Brain microvascular endothelial cell (primary cell): ENCODE measurements at places on chromosomes 12 and 14.
A peak's percentile ranks its signal among the peaks of the same experiment; 100 is the strongest.

- DNase-seq: no peak
Measured at GRCh38 chr12:71312768-71313403, 126.7 kb upstream of the LGR5 start.

GRCh38 chr12:1972260-1972659 is 32.0 kb downstream of the DCP1B start:
- no peak for DNase-seq

GRCh38 chr12:66717036-66717673 is 38.3 kb upstream of the GRIP1 start:
- DNase-seq: no peak

GRCh38 chr14:61472011-61472672 is 150.8 kb downstream of the PRKCH start:
- peak; percentile 98 for DNase-seq

DNA sequence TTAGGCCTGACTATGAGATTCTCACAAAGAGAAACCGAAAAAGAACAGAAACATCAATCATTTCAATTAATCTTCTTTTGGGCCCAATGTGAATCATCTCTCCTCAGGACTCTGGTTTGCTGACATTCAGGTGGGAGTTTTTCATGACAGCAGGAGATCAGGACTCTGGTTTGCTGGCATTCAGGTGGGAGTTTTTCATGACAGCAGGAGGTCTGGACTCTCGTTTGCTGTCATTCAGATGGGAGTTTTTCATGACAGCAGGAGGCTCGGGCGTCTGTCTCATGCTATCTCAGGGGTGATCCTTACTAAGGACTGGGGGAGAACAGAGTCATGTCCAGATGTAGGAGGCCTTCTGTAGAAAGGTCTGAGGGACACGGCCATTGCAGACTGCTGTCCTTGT is 40.1 kb upstream of the PARP11 start:
- DNase-seq: no peak

DNA sequence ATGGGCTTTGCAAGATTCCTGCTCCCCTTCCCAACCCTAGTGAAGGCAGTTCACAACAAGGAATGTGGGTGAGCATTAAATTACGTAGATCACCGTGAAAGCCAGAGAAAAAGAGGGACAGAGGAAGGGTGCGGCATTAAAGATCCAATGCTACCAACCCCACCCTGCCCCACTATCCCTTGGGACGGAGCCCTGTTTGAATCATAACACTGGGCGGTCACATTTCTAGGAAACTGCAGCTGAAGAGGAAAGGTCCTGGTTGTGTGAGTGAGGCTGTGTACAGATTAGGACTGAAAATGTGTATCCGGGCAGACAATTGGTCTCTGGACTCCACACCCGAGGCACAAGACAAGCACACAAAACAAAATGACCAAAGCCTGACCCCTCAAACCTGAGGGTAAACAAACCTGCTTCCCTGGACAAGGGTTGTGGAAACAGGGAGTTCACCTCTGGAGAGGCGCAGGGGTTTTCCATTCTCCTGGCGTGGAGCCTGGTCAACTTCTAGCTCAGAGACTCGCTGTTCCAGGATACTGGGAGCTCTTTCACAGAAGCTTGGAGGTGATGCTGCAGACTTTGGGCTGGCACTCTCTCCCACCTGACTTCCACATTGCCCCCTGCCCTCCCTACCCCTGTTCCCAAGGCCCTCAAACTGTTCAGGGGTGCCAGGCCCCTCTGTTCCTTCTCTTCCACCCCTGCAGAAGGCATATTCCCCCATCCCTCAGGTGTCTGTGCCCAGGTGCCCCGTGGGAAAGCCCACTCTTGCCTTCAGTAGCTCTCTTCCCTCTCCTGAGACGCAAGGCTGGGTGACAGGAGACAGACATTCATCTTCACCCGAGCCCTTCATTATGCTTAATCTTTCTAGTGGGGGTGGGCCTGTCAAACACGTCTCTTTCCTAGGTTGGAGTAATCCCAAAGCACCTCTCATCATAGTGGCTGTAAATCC is 16.5 kb downstream of the NINJ2 start:
- no peak for DNase-seq

- DNase-seq: no peak
Measured at GRCh38 chr12:110619534-110619953, 5.6 kb downstream of the TCTN1 start.

DNA sequence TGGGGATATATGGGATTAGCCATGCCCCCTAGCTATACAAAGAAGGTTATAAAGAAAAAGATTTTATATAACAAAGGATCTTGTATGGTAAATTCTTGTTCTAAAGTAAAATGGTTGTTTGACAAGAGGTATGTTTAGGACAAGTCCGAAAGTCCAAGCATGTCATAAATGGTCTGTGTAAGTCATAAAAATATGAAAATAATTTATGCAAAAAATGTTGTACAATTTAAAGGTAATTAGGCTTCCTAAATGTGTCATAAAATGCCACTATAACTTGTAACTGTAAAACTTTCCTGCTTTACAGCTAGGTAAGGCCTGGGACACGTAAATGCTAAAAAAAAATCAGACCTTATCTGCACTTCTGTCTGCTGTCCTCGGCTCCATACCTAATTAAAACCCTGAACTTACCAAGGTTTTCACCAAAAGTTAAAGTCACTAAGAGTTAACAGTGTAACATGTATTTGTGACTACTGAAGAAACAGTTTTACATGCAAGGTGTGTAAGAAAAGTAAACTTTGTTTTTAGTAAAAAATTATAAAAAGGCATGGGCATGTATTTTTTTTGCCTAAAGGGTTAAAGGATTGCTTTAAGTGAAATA is 110.0 kb upstream of the RESF1 start:
- peak; percentile 11 for DNase-seq

GRCh38 chr14:29348504-29348903 is 579.1 kb downstream of the PRKD1 start:
- DNase-seq: no peak

DNA sequence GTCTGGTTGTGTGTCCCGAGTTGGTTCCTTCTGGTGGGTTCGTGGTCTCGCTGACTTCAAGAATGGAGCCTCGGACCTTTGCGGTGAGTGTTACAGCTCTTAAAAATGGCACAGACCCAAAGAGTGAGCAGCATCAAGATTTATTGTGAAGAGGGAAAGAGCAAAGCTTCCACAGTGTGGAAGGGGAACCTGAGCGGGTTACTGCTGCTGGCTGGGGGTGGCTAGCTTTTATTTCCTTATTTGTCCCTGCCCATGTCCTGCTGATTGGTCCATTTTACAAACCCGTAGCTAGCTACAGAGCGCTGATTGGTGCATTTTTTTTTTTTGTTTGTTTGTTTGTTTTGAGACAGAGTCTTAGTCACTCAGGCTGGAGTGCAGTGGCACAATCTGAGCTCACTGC is 29.3 kb downstream of the FGF6 start:
- no peak for DNase-seq

DNA sequence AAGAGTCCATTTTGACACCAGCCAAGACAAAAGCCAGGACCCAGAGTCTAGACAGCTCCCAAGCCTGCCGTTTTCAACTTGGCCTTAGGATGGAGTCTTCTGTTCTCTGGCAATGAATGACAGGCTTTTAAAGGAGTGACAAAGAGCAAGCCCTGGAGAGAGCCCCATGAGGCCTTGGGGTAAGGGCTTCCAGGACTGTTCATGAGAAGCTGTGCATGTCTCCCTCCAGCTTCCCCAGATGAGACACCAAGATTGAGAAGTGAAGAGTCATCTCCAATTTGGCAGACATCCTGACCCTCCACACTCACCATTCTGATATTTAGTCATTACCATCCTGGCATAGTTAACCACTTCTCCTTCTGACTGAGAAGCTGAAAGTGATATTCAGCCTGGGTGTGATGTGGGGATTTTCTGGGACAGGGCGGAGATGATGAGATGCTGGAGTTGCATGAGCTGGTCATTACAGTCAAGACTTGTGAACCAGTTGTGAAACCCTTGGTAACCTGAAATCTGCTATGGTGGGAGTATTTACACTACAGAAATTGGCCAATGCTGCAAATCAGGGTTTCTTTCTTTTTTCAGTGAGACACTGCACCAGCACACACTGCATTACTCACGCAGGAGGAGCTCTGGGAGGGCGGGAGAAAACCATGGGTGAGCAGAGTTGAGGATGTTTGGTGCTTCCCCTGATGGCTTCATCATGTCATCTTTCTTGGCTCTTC is 77.8 kb downstream of the VCPKMT start:
- DNase-seq: peak; percentile 87

- peak; percentile 75 for DNase-seq
Measured at GRCh38 chr14:65281991-65282895, 130.3 kb upstream of the FUT8 start.

- no peak for DNase-seq
Measured at GRCh38 chr14:77154421-77154820, 12.8 kb upstream of the ZDHHC22 start.

- DNase-seq: no peak
Measured at GRCh38 chr14:96752125-96752524, 45.1 kb upstream of the VRK1 start.

- peak; percentile 55 for DNase-seq
Measured at GRCh38 chr14:93012951-93013719, 90.2 kb downstream of the CHGA start.

DNA sequence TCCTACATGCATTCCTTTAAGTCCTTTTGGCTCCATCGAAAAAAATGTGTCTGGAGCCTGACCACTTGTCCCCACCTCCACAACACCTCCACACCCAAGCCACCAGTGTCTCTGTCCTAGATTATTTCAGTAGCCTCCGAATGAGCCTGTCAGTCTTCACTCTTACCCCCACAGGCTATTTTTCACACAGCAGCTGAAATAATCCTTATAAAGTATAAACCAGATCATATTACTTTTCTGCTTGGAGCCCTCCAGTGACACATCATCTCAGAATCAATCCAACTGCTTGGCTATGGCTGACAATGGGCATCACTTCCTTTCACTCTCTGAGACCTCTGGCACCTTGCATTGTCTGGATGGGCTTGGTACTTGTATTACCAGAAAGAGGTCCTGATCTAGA is 44.9 kb downstream of the BBS10 start:
- DNase-seq: peak; percentile 16

GRCh38 chr14:96747608-96748007 is 49.6 kb upstream of the VRK1 start:
- no peak for DNase-seq

- DNase-seq: no peak
Measured at GRCh38 chr12:81022531-81022930, 55.3 kb upstream of the ACSS3 start.

GRCh38 chr12:59833408-59833807 is 237.6 kb downstream of the SLC16A7 start:
- DNase-seq: no peak

GRCh38 chr12:30725739-30726138 is 29.0 kb downstream of the CAPRIN2 start:
- peak; percentile 50 for DNase-seq

GRCh38 chr14:71244341-71244740 is 337.1 kb downstream of the PCNX1 start:
- DNase-seq: no peak

GRCh38 chr12:11821386-11822080 is 172.1 kb downstream of the ETV6 start:
- DNase-seq: no peak

GRCh38 chr14:56208520-56208919 is 90.3 kb downstream of the PELI2 start:
- DNase-seq: no peak

- peak; percentile 69 for DNase-seq
Measured at GRCh38 chr12:73863546-73863945, 674.1 kb upstream of the ATXN7L3B start.

DNA sequence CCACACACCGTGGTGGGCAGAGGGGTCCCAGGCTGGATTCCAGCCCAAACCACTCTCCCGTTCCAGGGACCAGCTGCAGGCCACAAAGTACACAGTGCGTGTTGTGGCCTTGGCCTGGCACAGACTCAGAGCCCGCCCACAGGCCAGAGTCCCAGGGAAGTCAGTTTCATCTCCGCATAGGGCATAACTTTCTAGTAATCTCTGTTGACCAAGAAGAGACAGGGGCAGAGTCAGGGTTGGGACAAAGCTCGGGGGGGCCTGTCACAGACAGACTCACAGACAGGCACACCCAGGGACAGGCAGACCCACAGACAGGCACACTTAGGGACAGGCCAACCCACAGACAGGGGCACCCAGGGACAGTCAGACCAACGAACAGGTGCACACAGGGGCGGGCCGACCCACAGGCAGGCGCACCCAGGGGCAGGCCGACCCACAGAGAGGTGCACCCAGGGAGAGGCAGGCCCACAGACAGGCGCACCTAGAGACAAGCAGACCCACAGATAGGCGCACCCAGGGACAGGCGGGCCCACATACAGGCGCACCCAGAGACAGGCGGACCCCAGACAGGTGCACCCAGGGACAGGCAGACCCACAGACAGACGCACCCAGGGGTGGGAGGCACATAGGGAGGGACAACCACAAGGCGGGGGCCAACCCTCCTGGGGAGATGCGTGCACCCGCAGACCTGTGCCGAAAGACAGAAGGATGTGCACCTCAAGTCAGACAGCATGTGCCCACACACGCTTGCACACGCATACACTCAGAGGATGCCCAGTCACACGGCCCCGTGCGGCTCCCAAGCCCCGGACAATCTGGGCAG is 323.3 kb upstream of the RTL1 start:
- DNase-seq: no peak

- DNase-seq: no peak
Measured at GRCh38 chr12:122947352-122947792, 18.9 kb downstream of the ABCB9 start.

- DNase-seq: no peak
Measured at GRCh38 chr12:54998958-54999510, 14.5 kb upstream of the TESPA1 start.

GRCh38 chr14:64504897-64505794 is 576 bp downstream of the ZBTB1 start:
- DNase-seq: peak; percentile 83

DNA sequence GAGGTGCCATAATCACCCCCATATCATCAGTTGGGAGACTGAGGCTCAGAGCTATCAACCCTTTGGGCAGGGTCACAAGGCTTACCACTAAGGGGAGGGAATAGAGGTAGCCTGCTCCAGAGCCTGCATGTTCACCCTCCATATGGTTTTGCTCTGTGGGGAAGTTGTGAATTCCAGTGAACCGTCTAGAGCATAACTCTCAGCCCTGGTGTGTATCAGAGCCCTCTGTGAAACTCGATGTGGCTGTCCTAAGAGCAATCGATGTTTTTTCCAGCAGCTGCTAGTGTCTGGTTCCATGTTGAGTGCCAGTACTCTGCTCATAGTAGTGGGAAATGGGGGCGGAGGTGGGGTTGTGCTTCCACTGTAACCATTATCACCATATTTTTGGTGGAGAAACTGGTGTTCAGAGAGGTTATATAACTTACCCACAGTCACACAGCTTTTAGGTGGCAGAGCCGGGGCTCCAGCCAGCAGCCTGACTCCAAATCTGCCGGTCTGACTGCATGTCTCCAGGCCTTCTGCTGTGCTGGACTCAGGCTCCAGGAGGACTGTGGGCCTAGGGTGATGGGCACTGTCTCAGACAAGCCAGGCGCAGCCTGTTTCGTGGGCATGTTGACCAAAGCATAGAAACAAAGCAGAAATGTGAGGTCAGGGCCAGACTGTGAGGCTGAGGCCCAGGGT is 104.2 kb downstream of the ADCK1 start:
- DNase-seq: no peak

GRCh38 chr14:30558362-30558674 is 640 bp upstream of the G2E3 start:
- DNase-seq: no peak
